ENCODE measurements at places on chromosomes 5 and 9.
A peak's percentile ranks its signal among the peaks of the same experiment; 100 is the strongest.

- no peak for DNase-seq
These were observed 46.1 kb downstream of the NMUR2 start for GRCh38 chr5:152358861-152359568.

GRCh38 chr9:101902051-101902450 is 163.6 kb upstream of the GRIN3A start:
- no peak for DNase-seq

GRCh38 chr5:37184748-37185364 is 64.3 kb downstream of the CPLANE1 start:
- no peak for DNase-seq

GRCh38 chr5:64768358-64769312 is at the start of the genes CWC27 and SREK1IP1:
CWC27 (plus strand) TSS chr5:64768930; CDS start chr5:64769147, 217 bp downstream.
SREK1IP1 (minus strand) TSS chr5:64768691; CDS start chr5:64768517, 174 bp downstream.
- peak; percentile 70 for DNase-seq

- DNase-seq = no peak
These were observed 22.6 kb downstream of the DUSP1 start for GRCh38 chr5:172748341-172748843.

GRCh38 chr5:39024884-39025283 is 49.3 kb downstream of the RICTOR start:
- DNase-seq = no peak

- no peak for DNase-seq
These were observed 124.7 kb upstream of the TNPO1 start for GRCh38 chr5:72691751-72692150.

GRCh38 chr5:104299998-104300706 is 737.6 kb upstream of the NUDT12 start:
- DNase-seq = no peak

Measured in activated CD4-positive, CD25-positive, alpha-beta regulatory T cell treated with anti-CD3 and anti-CD28 coated beads, Interleukin-2, amount 50 U/mL, for 16 hours (primary cell).